Effector memory CD4-positive, alpha-beta T cell (primary cell): ENCODE measurements at places on chromosomes 2 and 18.

DNA sequence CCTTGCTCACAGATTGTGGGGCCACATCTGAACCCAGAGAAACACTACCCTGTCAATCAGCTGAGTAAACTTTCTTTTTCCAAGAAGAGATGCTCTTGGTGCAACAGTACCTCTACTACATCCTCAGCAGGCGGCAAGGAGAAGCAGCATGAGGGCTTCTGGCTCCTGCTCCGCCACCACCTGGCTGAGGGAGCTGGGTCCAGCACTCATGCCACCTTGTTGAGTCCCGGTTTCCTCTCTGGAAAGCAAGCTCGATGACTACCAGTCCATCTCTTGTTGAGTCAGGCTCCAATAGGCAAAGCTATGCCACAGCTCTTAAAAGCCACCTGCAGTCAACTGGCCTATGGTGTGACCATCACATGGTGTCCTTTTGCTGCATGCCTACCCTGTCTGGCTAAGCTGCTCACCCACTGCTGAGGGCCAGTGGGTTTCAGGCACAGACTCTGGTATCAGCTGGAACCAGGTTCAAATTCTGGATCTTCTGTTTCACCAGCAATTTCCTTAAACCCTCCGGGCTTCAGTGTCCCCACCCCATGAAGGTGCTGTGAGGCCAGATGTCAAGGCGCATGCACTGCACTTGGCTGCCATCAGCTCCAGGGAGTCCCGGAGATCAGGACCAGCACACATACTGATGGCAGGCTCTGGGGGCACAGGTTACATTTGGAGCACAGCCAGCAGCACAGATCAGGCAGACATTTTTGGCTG lies 42.5 kb upstream of the ACAA2 start:
- no peak for DNase-seq

DNA sequence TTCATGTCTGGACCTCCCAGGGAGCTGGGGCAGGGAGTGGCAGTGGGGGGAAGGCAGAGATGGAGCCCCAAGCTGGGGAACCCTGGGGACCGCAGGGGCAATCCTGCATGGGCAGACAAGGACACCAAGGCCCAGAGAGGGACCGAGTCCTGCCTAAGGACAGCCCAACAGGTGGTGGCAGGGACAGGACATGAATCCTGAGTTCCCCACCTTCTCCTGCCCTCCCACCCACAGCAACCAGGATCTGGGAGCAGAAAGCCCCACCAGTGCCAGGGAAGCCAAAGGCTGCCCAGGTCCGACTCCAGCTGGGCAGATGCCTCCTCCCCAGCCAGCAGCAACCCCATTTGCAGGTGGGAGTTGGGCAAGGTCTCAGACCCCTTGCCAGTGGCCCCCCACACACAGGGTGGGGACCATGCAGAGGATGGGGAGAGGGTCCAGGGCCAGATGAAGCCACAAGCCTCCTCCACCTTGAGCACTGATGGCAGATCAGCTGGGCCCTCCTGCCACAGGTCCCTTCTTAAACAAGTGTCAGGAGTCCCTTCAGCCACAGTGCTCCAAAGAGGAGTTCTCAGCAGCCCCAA lies 6.3 kb downstream of the ADRA2B start:
- no peak for DNase-seq

DNA sequence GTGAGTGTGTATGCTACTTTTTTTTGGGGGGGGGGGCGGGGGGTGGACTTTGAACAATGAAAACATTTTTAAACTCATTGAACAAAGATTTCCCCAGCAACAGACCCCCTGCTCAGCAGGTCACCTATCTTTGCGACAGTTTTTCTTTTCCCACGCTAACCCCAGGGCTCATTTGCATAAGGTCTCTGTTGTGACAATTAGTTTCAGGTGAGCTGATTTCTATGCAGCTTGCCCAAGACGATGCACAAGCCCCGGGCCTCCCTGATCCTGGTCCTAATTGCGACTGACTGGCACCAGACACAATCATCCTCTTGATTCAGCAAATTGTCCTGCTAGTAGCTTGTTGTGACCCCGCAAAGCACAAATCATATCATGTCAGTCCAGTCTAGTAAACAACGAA lies 40.3 kb downstream of the ZEB2 start:
- no peak for DNase-seq

DNA sequence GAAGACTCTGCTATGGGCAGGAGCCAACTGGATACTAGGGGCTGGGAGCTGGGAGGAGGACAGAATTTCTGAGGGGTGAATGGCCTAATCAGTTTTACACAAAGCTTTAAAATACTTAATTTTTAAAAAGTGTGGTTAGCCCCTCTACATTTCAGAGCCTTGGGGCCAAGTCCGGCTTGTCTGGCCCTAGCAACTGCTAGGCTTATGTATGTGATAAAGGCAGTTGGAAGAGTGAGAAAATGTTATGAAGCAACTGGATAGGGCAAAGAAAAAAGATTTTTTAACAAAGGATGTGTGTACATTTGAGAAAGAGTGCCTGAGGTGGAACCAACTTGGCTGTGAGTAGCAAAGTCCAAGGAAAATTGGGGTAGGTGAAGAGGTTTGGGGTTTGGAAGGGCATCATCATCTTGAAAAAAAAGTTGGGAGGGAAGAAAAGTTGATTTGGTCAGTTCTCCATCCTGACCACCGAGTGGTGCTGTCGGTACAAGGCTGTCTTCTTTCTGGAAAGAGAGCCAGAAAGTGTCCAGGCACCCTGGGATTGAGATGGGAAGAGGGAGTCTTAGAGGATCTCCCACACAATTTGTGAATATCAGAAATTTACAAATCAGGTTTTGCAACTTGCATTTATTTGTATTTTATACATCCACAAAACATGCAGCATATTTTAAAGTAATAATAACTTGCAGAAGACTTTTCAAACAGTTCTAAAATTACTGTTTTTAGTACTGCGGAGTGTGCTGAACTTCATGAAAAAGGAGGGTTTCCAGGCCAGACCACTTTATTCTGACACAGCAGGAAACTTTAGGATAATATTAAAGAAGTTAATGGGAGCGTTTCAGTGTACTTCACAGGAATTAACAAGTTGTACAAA lies 10.5 kb upstream of the CDK15 start:
- DNase-seq: no peak

- DNase-seq: no peak
These were observed 126.5 kb downstream of the GPR39 start for GRCh38 chr2:132542953-132543569.

- no peak for DNase-seq
These were observed 24.5 kb downstream of the CRACDL start for GRCh38 chr2:98911376-98912154.

DNA sequence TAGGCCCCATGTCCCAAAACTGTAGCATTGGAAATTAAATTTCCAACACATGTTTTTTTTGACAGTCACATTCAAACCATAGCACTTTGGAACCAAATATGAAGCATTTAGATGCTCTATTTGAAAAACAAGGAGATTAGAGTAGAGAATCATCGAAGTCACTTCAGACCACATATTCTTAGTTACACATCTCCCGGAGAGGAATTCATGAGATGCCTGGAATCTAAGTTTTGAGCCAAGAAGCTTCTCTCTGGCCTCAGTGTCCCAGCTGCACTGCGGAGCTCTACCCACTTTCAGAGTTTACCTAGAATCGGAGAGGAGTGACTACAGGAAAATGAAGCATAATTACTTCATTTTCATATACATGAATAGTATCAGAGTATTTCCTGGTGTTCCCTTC lies 385.9 kb downstream of the TNS1 start:
- DNase-seq: no peak

GRCh38 chr2:172439509-172439860 lies 12.1 kb downstream of the ITGA6 start:
- no peak for DNase-seq

DNA sequence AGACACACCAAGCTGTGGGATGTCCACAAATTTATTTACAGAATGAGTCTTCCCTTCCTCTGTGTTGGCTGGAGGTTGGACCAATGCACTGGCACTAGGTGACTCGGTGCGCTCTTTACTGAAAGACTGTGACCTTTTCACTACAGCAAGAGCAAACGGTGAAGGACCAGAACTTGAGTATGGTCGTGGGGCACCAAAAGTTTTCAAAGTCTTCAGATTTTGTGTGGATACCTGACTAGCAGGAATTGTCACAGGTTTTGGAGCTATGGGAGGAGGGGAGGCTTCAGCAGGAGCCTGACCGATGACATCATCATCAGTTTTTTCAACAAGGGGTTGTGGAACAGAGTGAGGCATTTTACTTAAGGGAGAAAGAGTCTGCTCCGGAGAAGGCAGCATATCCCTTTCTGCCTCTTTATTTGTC lies 73.0 kb upstream of the GRB14 start:
- DNase-seq: no peak

DNA sequence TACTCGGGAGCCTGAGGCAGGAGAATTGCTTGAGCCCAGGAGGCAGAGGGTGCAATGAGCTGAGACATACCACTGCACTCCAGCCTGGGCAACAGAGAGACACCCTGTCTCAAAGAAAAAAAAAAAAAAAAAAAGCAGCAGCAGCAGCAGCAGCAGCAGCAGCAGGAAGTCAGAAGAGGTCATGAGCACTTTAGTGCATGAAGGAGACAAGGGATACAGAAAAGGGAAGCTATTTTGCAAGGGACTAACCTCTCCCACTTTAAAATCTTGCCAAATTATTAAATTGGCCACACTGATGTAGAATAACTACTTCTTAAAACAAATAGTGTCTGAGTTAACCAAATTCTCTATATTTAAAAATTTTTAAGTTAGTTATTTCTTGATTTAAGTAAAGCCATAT lies 113.4 kb upstream of the PDE1A start:
- no peak for DNase-seq

- no peak for DNase-seq
These were observed 833.0 kb downstream of the SLC4A3 start for GRCh38 chr2:220460257-220460985.

- DNase-seq: no peak
These were observed 331.7 kb downstream of the MEIS1 start for GRCh38 chr2:66766582-66766981.

DNA sequence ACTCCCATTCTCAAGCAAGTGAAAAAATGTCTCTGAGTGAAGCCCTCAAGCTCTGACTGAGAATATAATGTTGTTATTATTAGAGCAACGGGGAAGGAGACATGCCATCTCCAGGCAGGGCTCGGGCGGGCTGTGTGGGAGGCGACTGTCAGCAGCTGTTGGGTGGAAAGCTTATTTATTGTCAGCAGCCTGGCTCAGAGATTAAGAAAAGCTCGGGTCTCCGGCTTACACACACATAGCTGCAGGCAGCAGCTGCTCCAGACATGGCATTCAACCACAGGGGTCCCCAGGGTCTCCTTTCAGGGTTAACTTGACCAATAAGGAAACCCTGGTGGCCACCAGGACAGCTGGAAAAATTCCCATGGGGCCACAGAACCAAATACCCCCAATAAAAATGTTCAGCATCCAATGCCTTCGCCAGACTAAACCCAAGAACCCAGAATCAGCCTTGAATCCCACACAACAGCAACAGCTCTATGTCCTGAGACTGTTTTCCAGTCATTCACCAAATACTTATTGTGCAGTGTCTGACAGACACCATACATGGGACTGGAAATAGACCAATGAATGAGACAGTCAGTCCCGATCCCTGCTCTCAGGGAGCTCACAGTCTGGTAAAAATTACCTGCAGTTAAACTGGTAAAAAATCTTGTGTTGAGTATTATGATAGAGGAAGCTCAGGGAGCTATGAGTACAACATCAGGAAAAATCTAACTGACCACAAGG lies 70.5 kb upstream of the RTN4 start:
- DNase-seq: no peak

- DNase-seq: no peak
These were observed 80.6 kb upstream of the EML6 start for GRCh38 chr2:54642677-54643430.

DNA sequence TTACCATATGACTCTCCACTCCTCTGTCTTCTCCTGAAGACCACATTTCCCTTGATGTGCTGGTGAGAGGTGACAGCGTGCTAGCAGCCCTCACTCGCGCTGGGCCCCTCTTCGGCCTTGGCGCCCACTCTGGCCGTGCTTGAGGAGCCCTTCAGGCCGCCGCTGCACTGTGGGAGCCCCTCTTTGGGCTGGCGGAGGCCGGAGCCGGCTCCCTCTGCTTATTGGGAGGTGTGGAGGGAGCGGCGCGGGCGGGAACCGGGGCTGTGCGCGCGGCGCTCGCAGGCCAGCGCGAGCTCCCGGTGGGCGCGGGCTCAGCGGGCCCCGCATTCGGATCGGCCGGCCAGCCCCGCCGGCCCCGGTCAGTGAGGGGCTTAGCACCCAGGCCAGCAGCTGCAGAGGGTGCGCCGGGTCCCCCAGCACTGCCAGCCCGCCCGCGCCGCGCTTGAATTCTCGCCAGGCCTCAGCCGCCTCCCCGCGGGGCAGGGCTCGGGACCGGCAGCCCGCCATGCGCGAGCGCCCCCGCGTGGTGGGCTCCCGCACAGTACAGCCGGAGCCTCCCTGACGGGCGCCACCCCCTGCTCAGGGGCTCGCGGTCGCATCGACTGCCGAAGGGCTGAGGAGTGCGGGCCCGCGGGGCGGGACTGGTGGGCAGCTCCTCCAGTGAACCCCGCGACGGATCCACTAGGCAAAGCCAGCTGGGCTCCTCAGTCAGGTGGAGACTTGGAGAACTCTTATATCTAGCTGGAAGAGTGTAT lies 246.6 kb upstream of the REG3G start:
- no peak for DNase-seq

GRCh38 chr18:10488017-10488416 lies 33.6 kb downstream of the APCDD1 start:
- no peak for DNase-seq

DNA sequence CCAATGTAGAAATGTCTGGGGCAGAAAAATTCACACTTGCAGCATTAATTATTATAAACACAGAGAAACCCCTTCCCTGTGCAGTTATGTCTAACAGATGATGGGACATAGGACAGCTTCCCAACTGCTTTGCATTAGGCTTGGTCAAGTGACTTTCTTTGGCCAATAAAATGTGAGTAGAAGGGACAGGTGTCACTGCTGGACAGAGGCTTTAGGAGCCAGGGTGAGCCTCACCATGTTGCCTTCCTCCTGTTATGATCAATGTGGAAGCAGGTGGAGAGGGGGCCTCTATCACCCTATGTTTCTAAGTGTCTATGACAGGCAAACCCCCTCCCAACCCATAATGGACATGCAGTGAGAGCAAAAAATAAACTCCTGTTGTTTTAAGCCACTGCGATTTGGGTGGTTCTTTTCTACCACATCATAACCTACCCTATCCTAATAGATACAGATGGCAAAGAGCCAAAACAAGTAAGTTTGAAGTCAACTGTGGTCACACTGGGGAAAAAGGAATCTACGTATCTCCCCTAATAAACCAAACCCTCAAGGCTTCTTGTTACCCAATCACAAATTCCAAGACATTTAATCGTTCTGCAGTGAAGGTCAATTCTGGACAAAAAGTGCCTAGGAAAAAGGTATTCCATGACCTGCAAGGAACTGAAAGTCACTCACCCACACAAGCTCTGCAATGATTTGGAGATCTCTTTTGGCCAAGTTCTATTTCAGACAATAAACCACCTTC lies 28.6 kb upstream of the POU3F3 start:
- no peak for DNase-seq
